ENCODE measurements at places on chromosomes 12 and 14.

DNA sequence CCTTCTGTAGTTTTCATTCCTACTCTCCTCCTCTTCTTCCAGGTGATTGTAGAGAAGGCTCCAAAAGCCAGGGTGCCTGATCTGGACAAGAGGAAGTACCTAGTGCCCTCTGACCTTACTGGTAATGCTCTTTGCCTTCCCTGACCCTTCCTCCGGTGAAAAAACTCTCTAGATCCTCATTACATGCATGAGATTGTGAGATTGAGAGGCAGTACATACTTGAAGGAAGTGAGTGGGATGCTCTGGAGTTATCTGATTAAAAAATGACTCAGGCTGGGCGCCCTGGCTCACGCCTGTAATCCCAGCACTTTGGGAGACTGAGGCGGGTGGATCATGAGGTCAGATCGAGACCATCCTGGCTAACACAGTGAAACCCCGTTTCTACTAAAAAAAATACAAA, 5.3 kb downstream of the GABARAPL1 start:
- DNase-seq: no peak

DNA sequence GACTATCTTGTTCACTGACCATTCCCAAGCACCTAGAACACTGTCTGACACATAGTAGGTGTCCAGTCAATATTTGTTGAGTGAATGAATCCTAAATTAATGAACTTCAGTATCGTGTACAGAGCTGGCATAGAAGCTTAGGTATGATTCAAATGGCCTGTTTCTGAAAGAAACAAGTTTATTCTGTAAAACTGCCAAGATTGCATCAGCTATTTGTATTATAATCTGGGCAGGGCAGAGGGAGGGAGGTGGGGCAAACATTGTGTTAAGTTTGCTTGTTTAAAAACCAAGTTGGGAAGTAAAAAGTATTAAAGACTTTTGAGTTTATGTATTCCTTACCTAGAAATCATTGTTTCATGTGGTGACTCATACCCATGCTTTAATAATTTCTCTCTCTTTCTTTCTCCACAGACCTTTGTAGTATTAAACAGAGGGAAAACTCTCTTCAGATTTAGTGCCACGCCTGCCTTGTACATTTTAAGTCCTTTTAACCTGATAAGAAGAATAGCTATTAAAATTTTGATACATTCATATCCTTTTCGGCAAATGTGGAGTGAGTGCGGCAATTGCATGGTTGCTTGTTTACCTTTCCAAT, 92.8 kb downstream of the SCN8A start:
- DNase-seq: peak; percentile 25

DNA sequence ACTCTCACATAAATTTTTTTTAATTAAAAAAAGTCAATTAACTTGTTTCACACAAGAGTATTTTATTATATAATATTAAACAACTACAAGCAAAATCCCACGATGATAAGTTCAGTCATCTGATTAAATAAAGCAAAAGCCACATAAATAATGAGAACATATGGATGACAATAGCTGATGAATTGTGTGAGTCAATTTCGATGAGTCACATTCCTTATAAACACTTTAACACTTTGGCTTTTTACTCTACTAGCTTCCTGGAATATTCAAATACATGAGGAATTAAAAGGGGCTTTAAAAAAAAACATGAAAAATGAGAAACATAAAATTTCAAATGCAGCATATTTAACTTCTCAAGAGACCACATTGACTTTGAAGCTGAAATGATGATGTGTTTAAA, 95.3 kb downstream of the BCAT1 start:
- peak; percentile 8 for DNase-seq

GRCh38 chr12:56152756-56153677, 630 bp downstream of the MYL6B start:
- DNase-seq: no peak

DNA sequence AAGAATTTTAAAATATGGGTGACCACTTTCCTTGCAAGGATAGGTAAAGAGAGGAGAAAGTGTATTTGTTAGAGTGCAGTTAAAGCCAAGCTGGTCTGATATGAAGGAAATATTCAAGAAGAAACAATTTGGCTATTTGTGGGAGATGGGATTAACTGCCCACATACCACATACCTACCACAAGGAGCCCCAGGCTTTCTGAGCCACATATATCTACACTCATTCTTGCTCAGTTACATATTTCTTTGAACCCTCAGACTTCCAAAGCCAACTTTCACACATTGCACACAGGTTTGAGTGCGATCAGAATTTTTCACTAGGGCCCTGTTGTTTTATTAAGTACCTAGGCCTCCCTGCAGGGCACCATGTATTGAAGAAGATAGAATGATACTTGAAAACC, 330.2 kb downstream of the ZFP36L1 start:
- DNase-seq: no peak

DNA sequence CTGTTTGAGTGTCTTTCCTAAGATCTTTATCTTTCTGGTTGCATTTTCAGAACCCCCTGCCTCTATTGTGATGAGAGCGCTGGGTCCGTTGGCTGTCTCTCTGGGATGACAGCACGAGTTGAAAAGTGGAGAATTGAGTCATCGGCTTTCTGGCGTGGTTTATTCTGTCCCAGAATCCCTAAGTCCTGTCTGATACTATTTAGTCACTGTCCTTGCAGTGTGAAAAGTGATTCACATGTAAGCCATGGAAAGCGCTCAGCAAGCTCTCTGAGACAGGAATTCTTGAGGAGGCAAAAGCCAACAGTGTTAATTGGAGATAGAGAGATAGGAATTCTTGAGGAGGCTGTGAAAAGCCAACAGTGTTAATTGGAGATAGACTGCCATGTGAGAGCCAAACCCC, 121.7 kb downstream of the CHST11 start:
- DNase-seq: peak; percentile 58

DNA sequence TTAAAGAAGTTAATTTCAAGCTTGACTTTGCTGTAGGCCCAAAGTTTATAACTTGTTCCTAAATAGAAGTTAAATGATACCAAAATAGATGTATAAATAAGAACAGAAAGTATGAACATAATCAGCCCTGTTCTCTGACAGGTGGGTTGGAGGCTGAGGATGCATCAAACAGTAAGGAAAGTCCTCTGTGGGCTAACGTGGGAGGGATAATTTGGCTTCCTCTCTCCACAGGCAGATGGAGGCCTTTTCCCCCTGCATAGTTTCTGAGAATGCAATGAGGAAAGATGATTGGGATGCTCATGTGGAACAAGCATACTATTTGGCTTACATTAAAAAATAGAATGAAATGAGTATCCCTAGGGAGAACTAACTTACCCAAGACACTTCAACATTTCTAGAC, 56.5 kb downstream of the GARIN6 start:
- no peak for DNase-seq

GRCh38 chr12:107817250-107817649, 42.7 kb downstream of the ASCL4 start:
- DNase-seq: no peak

- peak; percentile 69 for DNase-seq
Observed at GRCh38 chr14:101965181-101965544, 790 bp downstream of the DYNC1H1 start.

DNA sequence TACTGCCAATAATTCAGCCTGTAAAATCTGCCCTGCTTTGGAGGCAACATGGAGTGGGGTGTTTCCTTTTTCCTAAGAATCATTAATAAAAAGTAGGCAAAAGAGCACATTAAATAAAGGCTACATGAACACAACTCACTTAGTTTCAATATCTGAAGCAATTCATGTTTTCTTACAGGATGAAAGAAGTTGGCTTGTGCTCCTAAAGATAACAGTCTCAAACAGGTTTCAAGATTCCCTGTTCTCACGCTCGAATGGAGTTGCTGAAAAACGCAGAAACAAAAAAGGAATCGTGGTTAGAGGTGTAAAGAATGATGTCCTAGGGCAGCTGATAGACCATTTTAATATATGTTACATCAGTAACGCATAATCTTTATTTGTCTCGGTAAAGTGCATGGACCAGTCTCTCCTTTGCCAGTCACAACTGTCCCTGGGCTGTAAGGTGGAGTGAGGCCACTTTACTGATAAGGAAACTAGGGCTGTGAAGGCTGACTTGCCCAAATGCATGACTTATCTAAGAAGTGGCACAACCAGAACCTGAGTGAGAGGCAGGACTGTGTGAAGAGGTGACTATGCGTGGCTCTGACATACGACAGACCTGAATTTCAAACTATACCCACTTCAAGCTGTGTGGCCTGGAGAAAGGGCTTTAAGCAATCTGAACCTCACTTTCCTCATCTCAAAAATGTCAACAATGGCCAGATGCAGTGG, 12.6 kb downstream of the GIT2 start:
- no peak for DNase-seq

DNA sequence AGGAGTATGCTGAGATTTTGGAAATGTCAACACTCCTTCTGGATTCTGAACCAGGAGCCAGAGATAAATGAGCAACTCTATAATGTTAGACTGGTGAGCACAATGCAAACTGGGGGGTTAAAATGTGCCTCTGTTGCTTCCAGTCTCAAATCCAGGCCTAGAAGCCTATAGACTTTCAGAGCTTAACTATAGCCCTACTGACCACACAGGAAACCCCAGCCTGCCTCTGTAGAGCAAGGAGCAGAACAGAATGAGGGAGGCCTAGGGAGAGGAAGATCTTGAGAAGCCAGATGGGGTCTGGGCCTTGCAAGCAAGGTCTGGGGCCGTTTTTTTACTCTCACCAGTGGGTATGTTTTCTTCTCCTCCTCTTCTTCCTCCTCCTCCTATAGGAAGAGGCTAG, 225.4 kb upstream of the KITLG start:
- peak; percentile 15 for DNase-seq

DNA sequence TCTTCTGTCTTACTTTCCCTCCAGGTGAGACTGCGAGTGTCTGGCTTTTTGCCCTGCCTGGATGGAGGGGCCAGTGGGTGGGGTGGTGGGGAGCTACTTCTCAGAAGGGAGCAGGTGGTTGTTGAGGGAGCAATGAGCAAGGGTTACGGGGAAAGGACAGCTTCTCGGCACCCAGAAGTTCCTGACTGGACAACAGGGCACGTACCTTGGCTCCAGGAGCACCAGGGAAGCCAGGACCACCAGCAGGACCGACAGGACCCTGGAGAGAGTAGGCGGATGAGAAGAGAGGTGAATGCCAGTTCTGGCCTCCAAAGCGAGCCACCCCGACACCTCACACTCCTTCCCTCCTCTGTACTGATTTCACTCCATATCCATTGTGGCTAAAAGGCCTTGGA, 15.3 kb downstream of the COL2A1 start:
- no peak for DNase-seq

- DNase-seq: no peak
Observed at GRCh38 chr14:78403278-78403815, 233.2 kb downstream of the NRXN3 start.

GRCh38 chr12:27551172-27551840, 27.3 kb downstream of the PPFIBP1 start:
- DNase-seq: no peak

- DNase-seq: no peak
Observed at GRCh38 chr12:85466890-85467289, 186.9 kb downstream of the ALX1 start.

DNA sequence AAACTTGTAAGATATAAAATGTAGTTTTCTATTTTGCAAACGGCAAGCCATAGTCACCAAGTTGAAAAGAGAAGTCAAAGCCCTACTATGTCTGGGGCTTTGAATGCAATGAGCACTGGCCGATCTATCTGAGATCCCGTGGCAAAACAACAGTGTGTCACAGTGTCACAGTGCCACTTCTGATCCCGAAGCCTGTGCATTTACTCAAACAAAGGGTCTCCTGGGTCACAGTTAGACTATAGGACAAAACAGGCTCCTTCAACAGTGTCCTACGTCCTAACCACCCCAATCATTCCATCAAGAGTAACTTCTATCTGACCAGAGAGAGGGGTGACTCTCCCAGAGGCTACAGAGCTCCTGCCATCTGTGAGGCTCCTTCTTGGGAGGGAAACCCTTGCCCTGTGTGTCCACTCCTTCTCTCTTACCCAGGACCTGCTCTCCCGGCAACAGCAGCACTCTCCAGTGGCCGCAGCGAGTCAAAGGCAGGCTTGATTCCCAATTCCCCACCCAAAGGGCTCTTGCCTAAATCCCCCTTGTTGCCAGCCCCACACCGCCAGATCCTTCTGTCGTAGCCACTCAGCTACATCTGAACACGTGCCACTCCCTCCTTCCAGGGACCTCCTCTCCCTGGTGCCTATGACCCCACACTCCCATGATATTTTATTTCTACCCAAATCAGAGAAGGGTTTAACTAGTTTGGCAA, 14.0 kb upstream of the SELPLG start:
- no peak for DNase-seq

GRCh38 chr14:61528591-61529021, 166.7 kb upstream of the HIF1A start:
- peak; percentile 47 for DNase-seq

DNA sequence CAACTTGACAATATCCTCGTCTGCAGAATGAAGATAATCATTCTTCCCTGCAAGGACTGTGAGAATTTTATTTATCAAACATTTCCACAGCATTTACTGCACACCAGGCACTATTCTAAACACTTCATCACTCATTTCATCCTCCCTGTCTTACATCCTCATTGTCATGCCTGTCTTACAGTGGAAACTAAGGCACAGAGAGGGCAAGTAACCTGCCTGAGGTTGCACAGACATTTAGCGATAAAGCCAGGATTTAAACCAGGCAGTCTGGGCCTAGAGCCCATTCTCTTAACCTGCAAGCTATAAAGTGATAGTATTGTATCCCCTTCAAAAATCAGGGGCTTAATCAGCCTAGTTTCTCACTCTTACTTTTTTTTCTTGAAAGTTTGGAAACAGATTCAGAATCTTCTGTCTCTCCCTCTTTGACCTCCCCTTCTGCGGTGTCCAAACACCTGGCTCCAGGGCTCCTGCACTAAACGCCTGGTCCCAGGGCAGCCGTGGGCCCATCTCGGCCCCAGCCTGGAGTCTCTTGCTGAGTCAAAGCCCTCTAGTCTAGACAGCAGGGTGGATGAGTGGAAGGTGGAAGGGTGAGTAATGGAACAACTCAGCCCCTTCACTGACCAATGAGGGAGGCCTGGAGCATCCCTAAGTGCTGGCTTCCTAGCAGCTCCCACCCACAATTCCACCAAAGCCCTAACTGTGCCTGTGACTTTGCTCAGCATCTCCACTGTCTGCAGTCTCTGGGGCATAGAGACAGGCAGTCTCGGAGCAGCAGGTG, 12.5 kb downstream of the ISM2 start:
- peak; percentile 85 for DNase-seq

DNA sequence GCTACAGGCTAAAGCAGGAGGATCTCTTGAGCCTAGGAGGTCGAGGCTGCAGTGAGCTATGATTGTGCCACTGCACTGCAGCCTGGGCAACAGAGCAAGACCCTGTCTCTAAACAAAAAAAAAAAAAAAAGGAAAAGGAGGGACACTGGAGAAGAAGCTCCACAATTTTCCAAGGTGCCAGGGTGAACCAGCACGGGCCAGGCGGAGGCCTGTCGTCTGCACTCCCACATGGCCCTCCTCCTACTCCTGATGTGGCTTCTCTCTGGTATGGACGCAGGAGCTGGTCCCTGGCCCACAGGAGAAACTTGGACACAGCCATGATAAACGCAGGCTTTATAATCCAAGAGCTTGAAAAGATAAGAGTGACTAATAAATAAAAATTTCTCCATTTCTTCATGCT, 341.2 kb downstream of the CACNA1C start:
- DNase-seq: no peak

DNA sequence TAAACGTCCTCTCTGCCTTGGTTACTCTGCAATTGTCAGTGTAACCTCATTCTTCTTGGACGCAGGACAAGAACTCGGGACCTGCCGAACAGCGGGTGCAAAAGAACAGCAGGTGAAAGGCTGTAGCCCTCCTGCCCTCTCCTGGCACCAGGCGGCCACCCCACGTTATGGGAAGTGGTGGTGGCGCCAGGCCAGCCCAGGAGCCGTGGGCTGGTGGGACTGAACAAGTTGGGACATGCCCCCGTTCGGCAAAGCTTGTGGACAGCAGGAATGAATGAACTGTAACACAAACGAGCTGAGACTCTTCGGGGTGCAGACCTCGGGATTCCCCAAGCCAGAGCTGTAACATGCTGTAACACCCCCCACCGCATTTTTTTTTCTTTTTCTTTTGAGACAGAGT, 6.6 kb upstream of the M6PR start:
- no peak for DNase-seq
